ENCODE measurements at places on chromosomes 11 and 22.
A peak's percentile ranks its signal among the peaks of the same experiment; 100 is the strongest.

GRCh38 chr11:102396708-102397563, 49.9 kb downstream of the BIRC2 start:
- DNase-seq = no peak

DNA sequence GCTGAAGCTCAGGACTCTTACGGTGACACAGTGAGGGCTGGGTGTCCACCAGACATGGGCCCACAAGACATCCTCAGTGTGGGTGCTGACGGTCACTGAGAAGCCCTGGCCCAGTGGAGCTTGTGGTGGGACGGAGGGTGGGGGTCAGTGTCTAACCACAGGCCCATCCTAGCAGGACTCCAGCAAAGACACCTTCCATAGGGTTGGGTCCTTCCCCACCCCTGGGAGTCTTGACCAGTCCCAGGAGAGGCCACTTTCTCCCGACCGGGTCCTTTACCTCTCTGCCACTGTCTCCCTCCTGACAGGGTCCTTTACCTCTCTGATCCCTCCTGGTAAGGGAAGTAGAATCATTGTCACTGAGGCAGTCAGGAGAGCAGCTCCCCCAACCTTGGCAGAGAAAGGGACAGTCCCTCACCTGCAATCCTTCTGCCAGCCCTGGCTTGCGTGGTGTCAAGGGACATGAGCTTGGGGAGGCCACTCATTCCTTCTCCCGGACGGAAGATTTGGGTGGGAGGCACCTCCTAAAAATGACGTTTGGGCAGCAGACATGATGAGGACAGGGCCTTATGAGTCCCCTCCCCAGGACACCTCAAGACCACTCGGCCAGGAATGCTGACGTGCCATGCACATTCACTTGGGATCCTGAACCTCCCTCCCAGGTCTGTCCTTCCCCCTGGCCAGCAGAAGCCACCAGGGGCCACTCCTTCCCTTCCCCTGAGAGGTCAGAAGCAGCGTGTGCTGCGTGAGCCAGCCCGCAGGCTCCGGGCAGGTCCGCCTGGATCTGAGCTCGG, 91.5 kb upstream of the FGF3 start:
- DNase-seq = no peak

DNA sequence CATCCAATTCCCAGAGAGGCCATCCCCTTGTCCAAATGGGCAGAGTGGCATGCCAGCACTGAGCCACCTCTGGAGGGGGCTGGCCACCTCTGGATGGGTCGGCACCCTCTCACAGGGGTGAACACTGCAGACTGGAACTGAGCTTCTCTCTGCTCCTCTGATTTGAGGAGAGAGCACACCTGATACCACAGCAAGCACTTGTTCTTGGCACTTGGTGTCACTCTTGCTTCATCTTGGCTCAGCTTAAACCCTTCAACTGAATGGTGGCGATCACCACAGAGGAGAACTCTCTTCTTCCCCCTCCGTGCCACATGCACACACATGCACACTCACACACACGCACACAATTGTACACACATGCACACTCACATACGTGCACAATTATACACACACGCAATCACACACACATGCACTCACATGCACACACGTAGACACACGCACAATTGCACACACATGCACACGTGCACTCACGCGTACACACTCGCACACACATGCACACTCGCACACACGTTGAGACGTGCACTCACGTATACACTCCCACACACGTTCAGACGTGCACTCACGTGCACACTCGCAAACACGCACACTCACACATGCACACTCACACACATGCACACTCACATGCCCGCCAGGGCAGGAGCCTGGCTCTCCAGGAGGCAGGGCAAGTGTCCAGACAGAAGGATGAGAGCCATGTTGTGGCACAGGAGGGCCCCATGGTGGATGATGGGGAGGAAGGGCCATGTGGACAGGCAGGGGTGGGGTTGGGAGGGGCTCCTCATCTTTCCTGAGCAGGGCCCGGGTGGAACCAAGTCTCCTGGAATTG, 23.4 kb downstream of the OVOL1 start:
- no peak for DNase-seq

DNA sequence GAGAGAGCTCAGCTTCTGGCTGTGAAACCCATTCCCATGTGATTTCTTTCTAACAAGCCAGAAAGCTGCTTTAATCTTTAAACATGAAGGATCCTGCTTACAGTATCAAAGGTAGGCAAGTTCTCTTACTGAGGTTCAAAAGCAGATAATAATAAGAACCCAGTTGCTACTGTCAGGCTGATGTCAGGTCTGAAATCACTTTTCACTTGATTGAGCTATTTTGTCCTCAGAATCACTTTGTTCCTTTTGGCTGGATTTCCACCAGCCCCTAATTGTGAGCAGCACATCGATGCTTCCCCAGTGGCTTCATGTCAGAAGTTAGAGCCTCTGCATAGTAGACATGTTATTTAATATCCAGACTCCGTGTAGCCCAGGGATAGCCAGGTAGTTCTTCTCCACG, 55.8 kb upstream of the CEP295 start:
- DNase-seq = no peak

DNA sequence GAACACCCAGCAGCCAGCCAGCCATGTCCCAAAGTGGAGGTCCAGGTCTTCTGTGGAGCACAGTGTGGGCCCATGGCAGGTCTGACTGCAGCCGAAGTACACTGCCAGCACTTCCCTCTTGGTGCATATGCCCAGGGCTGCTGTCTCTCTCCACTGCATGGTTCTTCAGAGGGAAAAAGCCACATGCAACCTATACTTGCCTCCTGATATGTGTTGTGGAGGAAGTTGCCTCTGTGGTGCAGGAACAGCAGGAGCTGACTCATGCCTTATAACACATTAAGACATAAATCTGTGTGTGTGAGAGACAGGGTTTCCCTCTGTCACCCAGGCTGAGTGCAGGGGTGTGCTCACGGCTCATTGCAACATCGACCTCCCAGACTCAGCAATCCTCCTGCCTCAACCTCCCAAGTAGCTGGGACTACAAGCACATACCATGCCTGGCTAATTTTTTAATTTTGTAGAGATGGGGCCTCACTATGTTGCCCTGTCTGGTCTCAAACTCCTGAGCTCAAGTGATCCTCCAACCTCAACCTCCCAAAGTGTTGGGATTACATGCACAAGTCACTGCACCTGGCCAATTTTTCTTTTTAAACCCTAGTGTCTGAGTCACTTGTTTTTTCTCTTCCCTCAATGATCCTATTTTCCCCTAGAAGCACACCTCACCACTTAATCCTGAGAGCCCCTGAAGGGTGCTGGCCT, 98.8 kb downstream of the MPPED2 start:
- no peak for DNase-seq

- no peak for DNase-seq
Measured at GRCh38 chr11:127103586-127104388, 103.2 kb upstream of the KIRREL3 start.

- DNase-seq = no peak
Measured at GRCh38 chr22:46584081-46584921, 35.9 kb upstream of the GRAMD4 start.

DNA sequence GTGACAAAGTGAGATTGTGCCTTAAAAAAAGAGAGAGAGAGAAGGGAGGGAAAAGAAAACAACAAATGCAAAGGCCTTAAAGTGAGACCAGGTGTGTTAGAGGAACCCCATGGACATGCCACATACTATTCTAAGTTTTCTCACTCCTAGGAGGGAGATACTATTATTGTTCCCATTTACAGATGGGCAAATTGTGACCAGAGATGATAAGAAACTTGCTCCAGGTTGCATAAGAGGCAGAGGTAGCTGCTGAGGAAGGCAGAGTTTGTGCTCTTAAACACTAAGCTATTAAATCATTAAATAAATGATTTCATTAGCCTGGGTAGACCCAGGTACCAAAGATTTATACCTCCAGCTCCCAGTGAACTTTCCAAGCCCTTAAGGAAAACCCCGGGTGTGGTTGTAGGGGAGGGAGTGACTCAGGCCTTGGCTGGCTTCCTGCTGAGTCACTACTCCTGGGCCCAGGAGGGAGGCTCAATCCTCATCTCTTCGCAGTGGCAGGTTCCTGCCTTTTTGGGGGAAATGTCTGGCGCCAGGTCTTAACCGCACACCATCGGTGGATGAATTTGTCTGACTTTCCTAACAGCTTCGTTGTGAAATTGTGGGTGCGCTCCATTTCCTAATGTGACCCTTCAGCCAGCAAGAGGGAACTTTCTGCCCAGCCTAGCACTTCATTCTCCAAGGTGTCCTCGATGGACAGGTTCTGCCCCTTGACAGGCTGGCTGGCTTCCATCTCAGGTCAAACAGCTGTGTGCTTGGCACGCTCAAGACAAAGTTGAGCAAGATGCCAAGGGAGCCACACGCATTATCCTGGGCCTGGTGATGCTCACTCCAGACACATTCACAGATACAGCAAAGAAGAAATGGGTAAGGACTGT, 33.4 kb upstream of the PTPRJ start:
- DNase-seq = peak; percentile 99

GRCh38 chr11:113023228-113023627, 62.0 kb downstream of the NCAM1 start:
- peak; percentile 26 for DNase-seq

DNA sequence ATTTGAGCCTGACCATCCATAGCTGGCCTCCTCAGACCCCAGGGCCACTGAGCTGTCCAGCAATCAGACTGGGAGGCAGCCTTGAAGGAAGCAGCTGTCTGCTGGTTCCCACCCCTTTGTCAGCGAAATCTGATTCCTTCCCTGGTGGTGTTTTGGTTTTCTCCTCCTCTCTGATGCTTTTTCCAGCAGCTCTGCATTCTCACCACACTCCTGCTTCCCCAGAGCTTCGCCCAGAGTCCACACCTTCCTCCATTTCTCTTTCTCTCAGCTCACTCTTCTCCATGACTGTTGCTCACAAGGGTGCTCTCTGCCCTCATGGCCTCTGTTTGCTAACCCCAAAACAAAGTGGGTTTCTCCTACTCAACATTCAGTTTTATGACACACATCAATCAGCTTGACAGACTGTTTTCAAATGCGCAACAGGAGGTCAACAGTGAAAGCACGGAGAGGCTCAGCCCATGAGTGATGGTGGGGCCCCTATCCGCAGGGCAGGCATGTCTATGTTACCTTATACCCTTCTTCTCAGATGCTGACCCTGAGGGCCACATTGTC, 130.6 kb upstream of the MTNR1B start:
- no peak for DNase-seq

- DNase-seq = no peak
Measured at GRCh38 chr11:11958403-11959231, 49.8 kb downstream of the DKK3 start.

- DNase-seq = no peak
Measured at GRCh38 chr11:131889760-131890581, 519.6 kb downstream of the NTM start.

GRCh38 chr11:28257761-28258160, 149.6 kb downstream of the METTL15 start:
- DNase-seq = no peak

GRCh38 chr11:86196913-86197312, 47.6 kb upstream of the EED start:
- no peak for DNase-seq

GRCh38 chr22:26168330-26168851, 871 bp upstream of the SEZ6L start:
- DNase-seq = no peak

GRCh38 chr11:134524201-134524600, 112.2 kb upstream of the B3GAT1 start:
- no peak for DNase-seq

DNA sequence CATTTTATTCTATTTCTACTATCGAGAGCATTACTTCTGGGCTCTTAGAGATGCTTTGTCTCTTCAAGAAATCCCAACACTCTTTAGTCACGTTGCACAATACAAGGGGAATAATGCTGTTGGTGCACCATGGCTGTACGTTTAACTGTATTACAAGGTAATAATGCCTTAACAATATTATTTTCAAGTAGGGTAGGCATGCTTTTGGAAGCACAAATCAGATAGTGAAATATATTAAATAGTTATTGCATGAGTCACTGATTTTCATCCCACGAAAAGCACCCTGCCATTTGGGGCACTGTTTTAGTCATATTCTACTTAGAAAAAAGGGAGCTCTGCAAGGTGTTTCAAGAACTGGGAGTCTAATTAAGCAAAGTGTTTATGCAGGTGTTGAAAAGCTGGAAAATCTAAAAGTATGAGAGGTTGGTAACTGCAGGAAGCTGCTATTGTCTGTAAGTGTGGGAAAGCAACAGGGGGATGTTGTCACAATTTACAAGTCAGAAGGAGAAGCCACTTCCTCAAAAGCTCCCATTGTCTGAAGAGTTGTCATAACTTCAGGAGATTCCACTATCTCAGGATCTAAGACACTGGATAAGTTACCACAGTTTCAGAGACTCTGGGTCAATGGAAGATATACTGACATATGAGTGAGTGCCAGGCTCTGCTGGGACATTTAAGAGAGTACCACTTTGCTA, 218.2 kb downstream of the JRKL start:
- peak; percentile 3 for DNase-seq

GRCh38 chr11:41392596-41392995, 66.9 kb downstream of the LRRC4C start:
- DNase-seq = no peak

DNA sequence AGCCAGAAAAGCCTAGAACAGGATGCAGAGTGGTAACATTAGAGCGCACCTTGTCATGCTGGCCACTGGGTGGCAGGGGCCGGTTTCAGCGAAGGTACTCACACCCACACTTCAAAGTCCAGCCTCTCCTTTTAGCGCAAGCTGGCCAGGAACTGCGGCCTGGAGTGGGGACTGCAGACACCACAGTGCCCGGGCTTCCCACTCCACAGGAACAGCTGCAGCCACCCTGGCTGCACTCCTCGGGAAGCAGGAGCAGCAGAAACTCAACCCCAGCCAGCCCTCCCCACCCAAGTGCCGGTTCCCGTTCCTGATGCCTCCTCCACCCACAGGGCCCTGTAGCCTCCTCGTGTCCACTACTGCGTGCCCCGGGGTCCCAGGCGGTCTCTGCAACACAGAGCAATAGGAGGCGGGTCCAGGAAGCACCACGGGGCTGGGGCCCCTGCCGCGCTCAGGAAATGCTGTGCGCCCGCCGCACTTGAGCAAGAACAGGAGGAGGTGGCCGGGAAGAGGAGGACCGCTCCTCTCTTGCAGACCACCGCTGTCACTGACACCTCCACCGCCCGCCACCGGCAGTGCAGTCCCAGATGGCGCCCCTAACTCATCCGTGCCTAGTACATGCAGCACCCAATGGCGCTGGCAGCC, 2.2 kb downstream of the RFPL2 start:
- DNase-seq = peak; percentile 58

Measured in RWPE1 (cell line).